ENCODE measurements at places on chromosomes 6 and 20. TPM values are rescaled to one million over a fixed set of nuclear protein-coding genes. Genes with fewer than 3 reads are reported as not detected.

The CAGE1 gene
- total RNA-seq, result 0.06 TPM

The SLC12A5 gene
- total RNA-seq, result 0.06 TPM

The RBM24 gene
- 1.5 TPM for total RNA-seq

The OR2H2 gene
- not detected for total RNA-seq

The HLA-DOB gene
- 0.13 TPM for total RNA-seq

Measured in aortic smooth muscle cell (primary cell).